ENCODE measurements at places on chromosomes 4 and X.
A peak's percentile ranks its signal among the peaks of the same experiment; 100 is the strongest.

DNA sequence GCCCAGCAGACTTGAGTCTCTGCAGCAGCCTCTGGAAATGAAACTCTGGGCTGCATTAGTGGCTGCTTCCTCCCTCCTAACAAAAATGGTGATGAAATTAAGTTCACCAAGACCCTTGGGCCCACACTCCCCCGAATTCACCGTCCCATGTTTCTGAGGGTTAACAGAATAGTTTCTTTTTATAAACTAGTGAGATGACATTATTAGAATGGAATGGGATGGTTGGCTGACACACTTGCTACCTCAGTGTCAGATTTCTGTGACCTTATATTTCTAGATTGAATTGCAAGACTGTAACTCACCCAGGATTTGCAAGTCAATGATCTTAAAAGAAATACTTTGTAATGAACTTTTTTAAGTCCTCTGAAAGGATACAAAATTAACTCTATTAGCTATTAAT is 127.1 kb downstream of the SHROOM3 start:
- DNase-seq, result no peak

GRCh38 chrX:70062961-70063550 is 799 bp downstream of the OTUD6A start:
- DNase-seq, result no peak

GRCh38 chr4:8852118-8852704 is 19.4 kb downstream of the HMX1 start:
- DNase-seq, result no peak

DNA sequence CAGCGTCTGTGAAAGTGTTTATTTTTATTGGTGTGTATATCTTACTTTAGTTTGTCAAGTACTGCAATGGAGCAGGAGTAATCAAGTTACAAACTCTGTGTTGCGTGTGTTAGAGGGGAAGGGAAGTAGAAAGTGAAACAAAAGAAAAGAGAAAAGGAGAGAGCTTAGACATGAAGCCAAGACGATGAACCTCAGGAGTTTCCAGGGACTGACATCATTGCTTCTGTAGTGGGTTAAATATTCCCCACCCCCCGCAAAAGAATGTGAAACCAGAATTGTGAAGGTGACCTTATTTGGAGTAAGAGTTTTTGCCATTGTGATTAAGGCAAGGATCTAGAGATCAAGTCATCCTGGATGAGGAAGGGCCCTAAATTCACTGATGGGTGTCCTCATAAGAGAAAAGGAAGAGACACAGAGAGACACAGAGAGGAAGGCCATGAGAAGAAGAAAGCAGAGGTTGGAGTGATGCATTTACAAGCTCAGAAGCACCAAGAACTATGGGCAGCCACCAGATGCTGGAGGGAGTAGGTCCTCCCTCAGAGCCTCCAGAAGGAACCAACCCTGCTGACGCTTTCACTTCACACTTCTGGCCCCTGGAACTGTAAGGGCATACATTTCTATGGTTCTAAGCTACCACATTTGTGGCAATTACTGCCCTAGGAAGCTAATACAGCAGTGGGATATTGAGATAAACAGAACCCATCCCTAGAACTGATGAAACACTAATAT is 173.6 kb upstream of the SFRP2 start:
- no peak for DNase-seq

DNA sequence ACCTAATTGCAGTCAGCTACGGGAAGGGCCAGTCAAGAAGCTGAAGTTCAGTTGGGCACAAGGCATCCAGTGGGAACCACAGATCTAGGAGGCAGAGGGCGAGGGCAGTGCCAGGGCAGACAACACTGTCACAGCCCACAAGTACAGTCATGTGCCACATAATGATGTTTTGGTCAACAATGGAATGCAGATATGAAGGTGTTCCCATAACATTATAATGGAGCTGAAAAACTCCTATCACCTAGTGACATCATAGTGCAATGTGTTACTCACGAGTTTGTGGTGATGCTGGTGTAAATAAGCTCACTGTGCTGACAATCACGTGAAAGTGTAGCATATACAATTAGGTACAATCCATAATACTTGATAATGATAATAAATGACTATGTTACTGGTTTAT is 4.5 kb upstream of the TMEM255A start:
- DNase-seq, result no peak

DNA sequence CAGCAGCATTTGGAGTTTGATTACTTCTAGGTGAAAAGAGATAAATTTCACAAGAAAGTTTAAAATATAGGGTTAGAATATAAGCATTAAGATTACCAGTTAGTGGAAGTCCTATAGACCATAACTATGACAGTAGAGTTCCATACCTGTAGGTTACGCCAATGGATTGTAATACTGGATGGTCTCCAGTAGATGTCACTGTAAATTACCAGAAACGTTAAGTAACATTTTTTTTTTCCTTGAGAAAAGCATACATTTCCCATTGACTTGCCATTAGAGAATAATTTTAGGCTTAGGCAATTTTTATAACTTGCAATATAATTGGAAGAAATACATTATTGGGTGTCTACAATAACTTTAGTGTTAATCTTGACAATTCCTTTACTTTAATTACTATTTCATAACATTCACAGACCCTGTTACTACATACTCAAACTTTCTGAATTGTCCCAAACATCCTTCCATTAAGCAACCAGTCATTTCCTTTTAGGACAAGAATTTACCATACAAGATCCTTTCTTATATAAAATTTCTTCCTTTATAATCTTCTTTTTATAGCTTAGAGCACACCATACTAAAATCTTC is 304.1 kb upstream of the TECRL start:
- DNase-seq, result no peak

DNA sequence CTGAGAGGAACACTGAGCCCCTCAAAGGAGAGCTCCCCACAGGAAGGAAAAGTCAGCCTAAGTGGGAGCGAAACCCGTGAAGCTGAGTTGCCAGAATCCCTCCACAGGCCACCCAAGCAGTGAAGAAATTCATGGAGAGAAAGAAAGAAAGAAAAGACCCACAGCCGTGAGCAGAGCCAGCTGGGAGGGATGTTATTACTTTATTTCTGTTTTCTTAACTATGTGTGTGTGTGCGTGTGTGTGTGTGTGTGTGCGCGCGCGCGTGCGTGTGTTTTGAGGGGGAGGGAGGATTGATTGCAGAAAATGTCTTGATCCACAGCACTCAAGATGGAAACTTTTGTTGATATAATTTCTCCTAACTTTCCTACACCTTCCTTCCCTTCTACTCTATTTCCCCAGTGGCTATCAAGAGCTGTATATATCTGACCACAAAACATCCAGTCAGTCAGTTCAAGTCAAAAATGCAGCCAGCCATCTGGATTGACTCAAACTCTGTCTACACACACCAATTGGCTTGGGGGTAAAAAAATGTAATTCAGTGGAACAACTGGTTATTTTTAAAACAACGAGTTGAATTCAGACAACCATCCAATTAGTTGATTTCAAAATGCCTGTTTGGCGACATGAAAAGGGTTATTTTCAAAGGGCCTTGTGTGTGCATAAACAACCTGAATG is 13.8 kb upstream of the GPC3 start:
- DNase-seq, result no peak

DNA sequence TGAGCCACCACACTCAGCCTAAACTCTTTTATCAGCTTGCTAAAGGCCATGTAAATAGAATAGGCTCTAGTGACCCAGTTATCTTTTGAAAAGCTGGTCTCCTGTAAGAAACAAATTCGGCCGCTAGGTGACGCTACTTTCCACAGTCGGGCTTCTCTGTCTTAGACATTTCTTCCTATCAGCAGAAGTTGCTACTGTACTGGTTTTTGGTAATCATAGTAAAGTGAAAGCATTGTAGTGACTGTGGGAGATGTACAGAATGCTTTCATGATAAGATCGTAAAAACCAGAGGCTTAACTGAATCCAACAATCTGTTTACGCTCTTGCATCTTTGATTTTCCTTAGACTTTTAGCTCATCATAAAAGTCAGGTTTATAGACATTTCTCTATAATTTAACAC is 82.6 kb downstream of the GK start:
- peak; percentile 53 for DNase-seq

GRCh38 chr4:158302076-158302866 is 92.0 kb downstream of the TMEM144 start:
- DNase-seq, result no peak

DNA sequence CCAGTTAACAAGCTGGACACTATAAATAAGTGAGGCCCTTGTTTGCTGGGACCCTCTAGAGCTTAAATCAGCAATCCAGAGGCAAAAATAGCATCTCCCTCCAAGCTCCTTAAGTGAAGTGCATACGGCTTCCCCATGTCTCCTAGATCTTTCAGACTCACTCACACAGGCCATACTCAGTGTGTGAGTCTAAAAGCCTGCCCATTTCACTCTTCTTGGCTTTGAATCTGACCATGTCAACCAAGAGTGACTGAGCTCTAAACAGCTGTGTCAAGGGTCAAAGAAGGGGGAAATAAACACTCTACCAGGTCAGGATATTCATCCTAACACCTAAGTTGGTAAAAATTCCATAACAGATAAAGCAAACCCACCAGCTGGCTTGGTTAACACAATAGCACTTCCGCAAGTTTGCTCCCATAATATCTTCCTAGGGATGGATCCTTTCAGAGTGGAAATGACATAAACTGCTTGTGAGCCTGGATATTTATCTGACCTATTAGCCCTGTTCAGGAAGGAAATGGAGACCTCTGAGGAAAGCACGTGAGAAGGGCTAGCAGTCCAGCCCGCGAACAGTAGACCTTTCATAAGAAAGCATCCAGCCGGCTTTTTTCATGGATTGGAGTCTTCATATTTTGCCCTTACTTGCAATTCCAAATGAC is 65.6 kb downstream of the MID1 start:
- no peak for DNase-seq

GRCh38 chr4:71814433-71814832 is 30.6 kb upstream of the GC start:
- DNase-seq, result no peak

DNA sequence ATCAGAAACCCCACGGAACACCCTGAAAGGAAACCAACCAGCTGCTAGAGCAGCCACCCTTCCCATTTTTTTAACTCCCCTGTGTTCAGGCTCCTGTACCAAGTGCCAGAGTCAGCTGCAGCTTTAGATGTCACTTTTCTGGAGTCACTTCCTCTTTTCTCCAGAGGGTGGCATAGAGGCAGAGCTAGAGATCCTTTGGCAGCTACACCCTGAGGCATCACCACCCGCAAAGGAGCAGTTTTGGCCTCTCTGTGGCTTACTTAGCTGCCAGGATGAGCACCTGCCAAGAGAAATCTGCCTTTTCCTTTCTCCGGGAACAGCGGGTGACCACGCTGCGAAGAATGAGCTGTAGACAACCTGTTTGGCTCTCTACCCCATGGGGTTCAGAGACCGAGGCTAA is 58.0 kb upstream of the CHRDL1 start:
- DNase-seq, result peak; percentile 25

DNA sequence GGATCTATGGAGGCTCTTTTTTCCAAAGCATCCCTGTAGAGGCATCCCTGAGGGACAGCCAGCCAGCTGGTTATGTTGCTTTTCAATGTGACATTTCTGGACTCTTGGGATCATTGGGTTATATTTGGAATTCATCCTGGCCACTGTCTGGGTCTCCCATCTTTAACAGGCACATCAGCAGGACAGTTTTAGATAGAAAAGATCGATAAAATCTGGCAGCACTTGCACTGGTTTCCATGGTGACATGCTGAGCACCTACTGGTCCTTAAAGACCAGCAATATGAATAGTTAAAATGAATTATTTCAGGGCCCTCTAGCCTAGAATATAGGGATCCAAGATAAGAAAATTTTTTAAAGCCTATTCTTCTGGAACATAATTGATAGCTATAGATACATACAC is 151.6 kb downstream of the KDR start:
- DNase-seq, result no peak

DNA sequence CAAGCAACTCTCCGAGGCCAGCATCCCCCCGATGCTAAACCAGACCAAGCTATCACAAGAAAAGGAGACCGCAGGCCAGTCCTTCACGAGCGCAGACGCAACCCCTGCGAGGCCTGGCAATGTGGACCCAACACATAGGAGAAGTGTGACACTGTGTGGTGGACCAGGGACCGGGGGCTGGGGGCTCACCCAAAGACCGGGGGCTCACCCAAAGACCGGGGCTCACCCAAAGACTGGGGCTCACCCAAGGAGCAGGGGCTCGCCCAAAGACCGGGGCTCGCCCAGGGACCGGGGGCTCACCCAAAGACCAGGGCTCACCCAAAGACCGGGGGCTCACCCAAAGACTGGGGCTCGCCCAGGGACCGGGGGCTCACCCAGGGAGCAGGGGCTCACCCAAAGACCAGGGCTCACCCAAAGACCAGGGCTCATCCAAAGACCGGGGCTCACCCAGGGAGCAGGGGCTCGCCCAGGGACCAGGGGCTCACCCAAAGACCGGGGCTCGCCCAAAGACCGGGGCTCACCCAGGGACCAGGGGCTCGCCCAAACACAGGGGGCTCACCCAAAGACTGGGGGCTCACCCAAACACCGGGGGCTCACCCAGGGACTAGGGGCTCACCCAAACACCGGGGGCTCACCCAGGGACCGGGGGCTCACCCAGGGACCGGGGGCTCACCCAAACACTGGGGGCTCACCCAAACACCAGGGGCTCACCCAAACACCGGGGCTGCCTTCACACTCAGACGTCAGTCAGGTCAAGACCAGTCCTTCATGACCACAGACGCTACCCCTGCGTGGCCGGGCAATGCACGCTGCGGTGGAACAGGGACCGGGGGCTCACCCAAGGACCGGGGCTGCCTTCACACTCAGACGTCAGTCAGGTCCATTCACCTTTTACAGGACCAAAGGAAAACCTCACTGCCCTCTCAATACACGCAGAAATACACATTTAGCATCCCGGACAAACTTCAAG is 32.9 kb downstream of the PPP2R3B start:
- no peak for DNase-seq

DNA sequence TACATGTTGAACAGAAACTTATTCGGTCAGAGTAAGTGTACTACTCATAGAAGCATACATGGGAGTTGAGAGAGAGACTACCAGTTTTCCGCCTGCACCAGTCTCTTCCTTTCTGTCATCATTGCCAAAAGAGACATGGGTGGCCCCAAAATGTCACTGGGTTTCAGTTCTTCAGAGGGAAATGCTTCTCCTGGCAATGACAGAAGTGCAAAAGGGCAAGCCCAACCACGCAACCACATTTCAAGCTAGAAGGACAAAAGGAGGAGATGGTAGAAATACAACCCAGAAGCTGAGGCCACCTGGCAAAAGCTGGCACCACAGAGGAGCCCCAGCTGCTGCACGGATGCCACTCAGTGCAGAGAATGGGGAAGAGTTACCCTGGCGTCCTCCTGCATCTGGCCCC is 320.1 kb downstream of the BCOR start:
- DNase-seq, result no peak

- no peak for DNase-seq
Observed at GRCh38 chr4:113781439-113782040, 20.0 kb upstream of the CAMK2D start.

DNA sequence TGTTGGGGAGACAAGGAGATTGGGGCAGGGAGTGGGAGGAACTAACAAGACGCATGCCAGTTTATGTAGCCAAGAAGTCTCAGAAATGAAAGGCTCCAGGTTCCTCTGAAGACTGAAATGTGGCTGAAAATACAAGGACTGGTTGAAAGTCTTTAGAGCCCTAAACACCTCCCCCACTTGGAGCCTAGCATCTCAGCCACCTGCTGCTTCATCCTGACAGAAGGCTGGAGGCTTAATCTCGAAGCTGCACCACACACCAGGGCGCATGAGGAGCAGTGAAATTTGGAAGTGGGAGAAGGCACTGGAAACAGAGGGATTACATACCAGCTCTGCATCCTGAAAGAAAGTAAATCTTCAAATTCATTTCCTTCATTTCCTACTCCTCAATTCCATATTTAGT is 160.7 kb upstream of the FTHL17 start:
- DNase-seq, result no peak

- no peak for DNase-seq
Observed at GRCh38 chr4:172927096-172927814, 241.4 kb upstream of the GALNT7 start.

- DNase-seq, result peak; percentile 4
Observed at GRCh38 chr4:110778521-110778920, 155.6 kb upstream of the PITX2 start.

Measured in NCI-H526 (cell line).